ENCODE measurements at places on chromosomes 1 and 21.
A peak's percentile ranks its signal among the peaks of the same experiment; 100 is the strongest.

GRCh38 chr21:36104317-36105300 lies 30.3 kb upstream of the CBR3 start:
- DNase-seq = no peak

- no peak for DNase-seq
Observed at GRCh38 chr21:30415993-30416392, 9.7 kb downstream of the KRTAP13-3 start.

DNA sequence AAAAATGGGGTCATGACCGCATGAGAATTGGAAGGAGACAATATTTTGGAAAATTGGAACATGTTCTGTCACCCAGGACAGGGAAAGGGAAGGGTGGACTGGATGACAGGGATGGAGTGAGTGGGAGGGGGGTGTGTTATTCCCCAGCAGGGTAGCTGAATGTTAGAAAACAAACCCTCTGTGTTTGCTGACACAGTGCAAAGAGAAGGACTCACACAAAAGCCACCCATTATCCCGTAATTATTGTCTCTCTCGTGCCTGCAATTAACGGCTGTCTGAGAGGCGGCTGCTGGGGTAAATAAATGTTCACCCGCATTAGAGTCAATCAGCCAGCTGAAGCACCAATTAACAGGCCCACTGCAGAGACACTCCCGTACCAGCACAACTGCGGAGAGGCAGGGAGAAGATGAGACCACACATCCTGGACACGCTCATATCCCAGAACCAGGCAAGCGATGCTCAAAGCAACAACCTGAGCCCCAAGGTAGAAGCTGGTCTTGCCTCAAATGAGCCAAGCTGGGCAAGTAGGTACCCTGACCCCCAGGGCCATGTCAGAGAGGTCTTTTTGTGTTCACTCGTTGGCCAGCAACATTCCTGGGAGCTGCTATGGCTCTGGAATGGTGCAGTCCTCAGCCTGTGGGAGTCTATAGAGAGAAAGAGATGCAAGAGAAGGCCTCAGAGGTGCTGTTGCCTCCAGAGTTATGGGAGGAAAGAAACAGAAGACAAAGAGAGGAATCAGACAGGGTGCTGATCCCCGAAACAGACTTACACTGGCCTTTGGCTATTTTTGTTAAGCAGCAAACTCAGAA lies 19.4 kb downstream of the PLEKHA6 start:
- DNase-seq = no peak

DNA sequence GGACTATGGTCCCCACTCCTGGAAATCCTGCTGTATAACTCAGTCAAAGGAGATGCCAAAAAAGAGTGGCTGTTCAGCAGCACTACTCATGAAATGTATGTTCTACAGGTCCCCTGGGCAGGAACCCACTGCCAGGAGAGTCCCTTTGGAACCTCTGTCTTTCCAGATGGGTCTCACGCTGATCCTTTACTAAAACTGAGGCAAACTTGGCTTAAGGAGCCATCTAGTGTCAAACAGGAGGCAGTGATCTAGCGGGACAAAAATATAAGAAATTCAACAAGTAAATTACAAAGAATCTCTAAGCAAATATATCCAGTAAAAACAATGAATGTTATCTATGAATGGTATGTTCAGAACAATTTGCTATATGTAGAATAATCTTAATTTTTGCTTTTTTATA lies 80.5 kb upstream of the PRMT6 start:
- no peak for DNase-seq

DNA sequence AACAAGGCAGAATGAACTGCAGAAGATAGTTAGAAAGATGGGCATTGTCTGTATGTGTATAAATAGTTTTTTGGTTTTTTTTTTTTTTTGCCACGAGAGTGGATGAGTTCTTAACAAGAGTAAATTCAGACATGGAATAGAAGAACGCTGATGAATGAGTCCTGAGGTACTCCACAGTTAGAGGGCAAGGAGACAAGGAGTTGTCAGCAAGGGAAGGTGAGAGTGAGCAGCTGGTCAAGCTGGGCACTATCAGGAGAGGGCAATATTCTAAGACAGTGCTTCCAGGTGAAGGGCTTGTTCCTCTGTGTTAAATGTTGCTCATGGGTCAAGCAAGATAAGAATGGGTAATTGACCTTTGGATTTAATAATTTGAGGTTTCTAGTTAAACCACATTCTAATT lies 138.6 kb upstream of the FAM78B start:
- no peak for DNase-seq

GRCh38 chr21:28602546-28602945 lies 390.1 kb downstream of the LTN1 start:
- DNase-seq = no peak

DNA sequence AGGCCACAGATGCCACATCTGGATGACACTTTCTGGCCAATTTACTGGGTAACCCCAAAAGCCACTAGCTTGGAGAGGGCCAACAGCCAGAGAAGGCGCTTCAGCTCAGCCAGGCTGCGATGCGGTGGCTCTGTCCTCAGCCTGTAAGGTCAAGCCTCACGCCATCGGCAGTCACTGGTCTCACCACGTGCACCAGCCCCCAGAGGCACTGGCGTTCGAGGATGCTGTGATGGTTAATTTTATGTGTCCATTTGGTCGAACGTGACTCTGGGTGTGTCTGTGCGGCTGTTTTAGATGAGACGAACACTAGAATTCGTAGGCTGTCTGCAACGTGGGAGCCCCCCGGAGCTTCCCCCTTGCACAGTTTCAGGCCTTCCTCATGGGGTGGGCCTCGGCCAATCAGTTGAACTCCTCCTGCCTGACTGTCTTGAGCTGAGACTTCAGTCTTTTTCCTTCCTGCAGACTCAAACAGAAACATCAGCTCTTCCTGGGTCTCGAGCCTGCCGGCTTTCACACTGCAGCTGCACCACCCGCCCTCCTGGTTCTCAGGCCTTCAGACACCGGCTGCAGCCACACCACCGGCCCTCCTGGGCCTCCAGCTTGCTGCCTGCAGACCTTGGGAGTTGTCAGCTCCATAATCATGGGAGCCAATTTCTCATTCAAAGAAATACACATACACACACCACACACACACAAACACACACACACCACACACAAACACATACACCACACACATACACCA lies 41.6 kb upstream of the SLC45A1 start:
- DNase-seq = peak; percentile 54

GRCh38 chr1:150749720-150750311 lies 15.8 kb downstream of the CTSS start:
- DNase-seq = no peak

DNA sequence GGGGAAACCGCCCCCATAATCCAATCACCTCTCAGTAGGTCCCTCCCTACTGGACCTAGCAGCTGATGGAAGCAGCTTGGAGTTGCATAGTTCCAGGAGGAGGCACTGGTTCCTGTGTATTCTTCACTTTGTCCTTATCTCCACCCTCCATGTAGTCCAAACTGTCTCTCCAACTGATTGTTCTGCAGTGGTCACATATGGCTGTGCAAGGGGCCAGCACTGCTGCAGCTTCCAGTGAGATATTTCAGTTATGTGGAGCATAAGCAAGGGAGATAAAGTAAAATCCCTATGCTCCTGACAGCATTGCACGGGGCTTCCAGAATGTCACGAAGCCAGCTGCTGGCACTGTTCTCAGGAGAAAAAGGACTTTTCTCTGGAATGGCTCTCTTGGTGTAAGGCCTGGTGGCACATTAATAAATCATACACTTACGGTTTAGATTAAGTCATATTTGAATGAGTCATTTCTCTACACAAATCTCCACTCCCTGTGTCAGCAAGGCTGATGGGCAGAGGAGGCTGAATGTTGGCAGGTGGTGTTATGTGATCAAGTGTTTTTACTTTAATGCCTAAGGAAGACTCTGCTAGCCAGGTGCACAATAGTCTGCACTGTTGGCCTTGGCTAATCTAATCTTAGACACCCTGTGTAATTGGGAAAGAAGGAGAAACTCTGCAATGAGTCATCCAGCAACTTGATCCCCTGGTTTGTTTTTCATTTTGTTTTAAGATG lies 93.4 kb downstream of the KCNK1 start:
- no peak for DNase-seq

GRCh38 chr1:224051086-224051406 lies 62.9 kb upstream of the FBXO28 start:
- DNase-seq = no peak

DNA sequence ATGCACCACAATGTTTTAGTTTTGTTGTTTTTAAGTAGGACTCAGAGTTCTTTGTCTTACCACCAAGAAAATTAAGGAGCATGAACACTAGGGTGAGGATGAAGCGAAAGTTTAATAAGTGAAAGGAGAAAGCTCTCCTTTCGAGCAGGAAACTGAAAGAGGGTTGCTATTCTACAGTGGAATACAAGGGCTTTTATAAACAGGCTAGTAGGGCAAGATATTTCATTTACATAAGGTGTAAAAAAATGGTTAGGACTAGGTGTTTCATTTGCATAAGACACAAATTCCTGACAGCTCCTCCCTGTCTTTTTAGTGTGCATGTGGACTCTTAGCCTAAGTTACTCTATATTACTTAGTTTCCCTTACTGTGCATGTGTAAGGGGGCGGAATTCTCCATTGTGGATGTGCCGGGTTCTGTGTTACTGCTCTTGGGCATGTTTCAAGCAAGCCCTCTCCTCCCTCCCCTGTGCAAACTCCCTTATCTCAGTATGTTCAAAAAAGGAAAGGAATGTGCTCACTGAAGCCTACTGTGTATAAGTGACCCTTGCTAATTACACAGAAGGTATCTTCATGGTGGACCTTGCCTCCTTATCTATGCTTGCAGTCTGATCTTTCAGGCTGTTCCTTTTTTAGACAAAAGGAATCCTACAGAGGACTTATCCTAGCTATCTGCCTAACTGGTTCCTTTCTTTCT lies 7.3 kb downstream of the TSHB start:
- DNase-seq = no peak

DNA sequence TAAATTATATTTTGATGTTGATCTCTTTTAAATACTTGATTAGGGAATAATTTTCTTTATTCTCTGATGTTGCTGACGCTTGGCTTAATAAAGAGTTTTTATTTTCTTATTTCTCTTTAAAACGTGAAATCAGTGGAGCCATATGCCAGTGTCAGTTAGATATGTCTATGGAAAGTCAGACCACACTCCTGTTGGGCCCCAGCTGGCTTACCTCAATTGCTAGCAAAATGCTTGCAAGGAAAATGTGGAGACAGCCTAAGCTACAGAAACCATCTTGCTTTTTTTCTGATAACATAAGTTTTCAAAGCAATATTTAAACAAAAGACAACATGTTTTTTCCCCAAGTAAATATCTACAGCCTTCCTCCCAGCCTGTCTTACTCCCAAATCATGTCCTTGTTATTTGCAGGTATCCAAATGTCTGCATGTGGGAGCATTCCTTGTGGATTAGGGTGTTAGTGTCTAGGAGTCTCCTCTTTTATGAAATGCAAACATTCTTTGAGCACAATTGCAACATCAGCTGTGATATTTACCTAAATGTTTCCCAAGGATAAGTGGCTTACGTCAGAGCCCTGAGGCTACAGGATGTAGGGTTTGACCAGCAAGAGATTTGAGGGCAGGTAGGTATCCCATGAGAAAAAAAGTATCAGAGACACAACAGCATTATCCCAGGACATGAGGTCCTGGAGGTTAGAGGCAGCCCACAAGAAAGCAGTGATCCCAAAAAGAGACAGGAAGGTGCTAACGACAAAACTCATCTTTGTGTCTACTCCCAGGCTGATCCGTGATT lies 117.2 kb upstream of the KCNJ15 start:
- DNase-seq = no peak

GRCh38 chr1:16621300-16621658 lies 7.9 kb upstream of the NBPF1 start:
- no peak for DNase-seq

DNA sequence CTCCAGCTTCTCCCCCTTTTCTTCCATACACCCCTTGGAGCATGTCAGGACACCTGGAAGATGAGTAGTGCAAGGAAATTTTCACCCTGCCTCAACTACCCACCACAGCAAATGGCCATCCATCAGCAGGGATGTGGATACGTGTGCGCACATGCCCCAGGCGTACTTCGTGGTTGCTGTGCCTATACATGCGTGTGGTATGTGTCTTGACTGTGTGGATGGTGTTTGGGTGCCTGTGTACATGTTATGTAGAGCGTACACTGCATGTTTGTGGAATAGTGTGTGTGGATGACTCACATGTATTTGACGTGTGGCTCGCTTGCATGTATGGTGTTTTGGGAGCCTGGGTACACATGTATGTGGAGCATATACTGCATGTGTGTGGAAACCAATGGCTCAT lies 158.5 kb downstream of the RRAGC start:
- DNase-seq = no peak

- DNase-seq = no peak
Observed at GRCh38 chr21:17257784-17258183, 255.1 kb upstream of the CXADR start.

DNA sequence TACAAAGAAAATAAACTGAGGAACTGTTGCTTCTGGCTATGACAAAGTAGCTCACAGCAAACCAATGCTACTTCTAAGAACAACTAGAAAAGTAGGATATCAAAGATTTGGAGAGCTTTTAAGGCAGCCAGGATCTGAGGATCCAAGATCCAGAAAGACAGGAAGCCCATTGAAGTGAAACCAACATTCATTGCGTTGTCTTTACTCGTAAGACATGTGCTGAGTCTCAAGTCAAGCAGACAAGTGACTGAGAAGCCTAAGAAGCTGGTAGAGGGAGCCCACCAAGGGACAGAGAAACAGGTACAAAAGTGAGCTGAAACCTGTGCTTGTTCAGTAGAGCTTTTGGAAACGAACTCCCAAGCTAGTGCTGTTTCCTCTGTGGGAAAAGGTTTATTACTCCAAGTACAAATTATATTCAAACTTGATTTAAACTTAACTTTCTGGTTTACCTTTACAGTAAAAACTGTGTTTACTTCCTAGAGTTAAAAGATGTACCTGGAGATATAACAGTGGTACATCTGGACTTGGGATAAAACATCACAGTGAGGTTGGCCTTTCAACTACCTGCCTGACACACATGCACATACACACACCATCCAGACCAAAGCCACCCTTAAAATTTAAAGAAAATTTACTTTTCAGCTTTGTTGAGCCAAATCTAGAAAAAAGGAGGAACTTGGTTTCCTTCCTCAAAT lies 41.2 kb downstream of the NME7 start:
- DNase-seq = no peak

DNA sequence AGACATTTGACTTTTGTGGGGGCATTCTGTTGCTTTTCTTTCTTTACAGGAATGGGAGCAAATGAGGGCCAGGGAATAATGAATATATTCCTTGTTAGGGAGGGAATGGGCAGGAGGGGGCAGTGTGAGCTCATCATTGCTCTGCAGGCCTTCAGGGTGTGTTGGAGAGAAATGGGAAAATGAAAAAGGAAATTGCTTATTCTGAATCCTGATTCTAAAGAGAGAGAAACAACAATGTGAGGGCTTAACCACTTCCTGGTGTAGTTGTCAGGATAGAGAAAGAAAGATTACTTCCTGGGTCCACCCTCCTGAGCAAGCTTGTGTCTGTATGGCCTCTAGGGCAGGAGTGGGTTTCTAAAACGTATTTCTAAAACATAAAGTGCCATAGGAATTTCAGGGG lies 28.3 kb downstream of the VANGL2 start:
- no peak for DNase-seq

GRCh38 chr1:113912594-113913311 lies 7.6 kb downstream of the DCLRE1B start:
- no peak for DNase-seq

- DNase-seq = no peak
Observed at GRCh38 chr1:31348449-31348848, 24.4 kb downstream of the FABP3 start.

- DNase-seq = no peak
Observed at GRCh38 chr1:240486611-240487010, 125.3 kb downstream of the GREM2 start.

- no peak for DNase-seq
Observed at GRCh38 chr1:38026592-38027200, 14.2 kb downstream of the UTP11 start.
